ELF-1 (cell line): ENCODE measurements at places on chromosomes 7 and 10.

DNA sequence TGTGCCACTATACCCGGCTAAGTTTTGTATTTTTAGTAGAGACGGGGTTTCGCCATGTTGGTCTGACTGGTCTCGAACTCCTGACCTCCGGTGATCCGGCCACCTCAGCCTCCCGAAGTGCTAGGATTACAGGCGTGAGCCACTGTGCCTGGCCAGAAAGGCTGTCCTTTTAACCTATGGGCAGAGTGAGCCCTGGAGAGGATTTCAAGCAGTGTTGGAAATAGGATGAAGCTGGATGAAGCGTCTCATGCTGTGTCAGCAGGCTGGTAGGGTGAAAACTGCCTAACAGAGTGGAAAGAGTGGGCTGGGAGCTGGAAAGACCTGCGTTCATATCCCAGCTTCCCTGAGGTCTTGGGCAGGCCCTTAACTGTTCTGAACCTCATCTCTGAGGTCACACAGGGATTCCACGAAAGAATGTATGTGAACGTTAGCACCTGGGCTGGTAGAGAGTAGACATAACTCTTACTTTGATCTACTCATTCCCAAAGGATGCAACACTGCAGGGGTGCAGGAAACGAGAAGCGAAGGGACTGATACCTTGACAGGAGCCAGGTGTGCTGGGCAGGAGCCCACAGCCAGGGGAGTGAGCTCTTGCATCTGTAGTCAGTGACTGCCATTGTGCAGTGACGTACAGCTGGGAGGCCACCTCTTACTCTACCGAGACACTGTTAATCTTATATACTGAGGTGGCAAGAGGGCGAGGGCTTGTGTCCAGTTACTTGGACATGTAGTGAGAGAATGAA lies 34.1 kb downstream of the WBP1L start:
- peak; percentile 42 for DNase-seq

- DNase-seq, result no peak
These were observed 130.7 kb downstream of the CELF2 start for GRCh38 chr10:11148142-11149028.

DNA sequence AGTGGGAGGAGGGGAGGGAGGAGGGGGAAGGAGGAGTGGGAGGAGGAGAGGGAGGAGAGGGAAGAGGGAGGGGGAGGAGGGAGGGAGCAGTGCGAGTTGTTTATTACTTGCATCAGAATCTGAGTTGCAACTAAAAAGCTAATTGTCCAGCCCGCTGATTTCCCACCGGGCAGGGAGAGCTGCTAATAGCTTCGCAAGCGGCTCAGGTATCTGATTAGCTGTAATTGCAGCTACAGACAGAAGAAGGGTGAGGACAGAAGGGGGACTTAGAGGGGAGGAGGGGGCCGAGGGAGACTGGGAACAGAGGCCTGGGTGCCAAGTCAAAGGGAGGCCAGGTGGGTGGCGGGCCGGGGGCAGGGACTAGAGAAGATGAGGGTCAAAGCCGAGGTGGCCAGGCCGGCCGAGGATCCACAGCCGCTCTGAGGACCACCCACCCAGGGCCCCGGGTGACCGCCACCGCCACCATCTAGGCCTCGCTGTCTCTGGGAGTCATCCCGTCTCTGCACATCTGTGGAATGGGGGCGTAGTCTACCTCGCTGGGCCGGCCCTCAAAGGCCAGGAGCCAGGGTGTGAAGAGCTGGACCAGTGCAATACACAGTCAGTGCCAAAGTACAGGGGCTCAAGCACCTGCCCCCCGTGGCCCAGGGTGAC lies 54.2 kb downstream of the MICALL2 start:
- DNase-seq, result no peak

GRCh38 chr10:100041306-100042002 lies 31.7 kb upstream of the DNMBP start:
- DNase-seq, result no peak

- no peak for DNase-seq
These were observed 93.8 kb downstream of the C1GALT1 start for GRCh38 chr7:7276161-7276560.

DNA sequence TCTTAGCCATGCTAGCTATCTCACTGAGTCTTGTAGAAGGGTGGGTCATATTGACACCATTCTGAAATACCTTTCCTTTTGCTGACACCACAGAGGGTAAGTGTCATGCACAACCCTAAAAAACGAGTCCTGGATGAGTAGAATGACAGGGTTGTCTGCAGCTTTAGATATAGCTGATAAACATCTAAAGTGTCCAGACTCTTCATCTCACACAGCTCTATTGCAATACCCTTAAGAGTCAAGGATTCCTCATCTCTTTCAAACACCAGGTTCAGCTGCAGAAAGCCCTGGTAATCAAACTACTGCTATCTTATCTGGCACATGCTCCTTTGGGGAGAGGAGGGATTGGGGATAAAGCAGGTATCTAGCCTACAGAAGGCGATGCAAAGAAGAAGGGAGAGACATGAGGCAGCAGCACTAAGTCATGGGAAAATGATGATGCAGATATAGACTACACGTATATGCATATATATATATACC lies 127.0 kb downstream of the ANK3 start:
- no peak for DNase-seq

GRCh38 chr10:43958964-43959363 lies 310.3 kb upstream of the ZNF32 start:
- DNase-seq, result no peak

- DNase-seq, result no peak
These were observed 18.5 kb upstream of the SRGN start for GRCh38 chr10:69069090-69070042.
